ENCODE measurements at places on chromosomes 11 and 22.

DNA sequence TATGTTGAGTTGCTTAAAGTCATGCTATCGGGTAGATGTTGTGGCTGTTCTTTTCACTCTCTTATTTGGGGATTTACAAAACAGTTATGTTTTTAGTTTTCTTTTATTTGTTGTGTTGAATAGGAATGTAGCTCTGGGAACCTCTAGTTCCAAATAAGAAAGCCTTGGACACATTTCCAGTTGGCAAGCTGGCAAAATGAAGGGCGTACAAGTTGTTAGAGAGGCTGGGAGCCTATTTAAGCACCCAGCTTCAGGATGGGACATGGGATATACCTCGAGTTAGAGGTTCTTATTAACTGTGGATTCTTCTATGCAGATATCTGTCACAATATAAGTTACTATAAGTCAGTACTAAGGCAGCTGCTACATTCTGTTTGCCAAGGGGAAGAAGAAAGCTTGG is 22.8 kb downstream of the PPARA start:
- no peak for DNase-seq

- DNase-seq = no peak
Measured at GRCh38 chr11:92845805-92846204, 123.6 kb upstream of the MTNR1B start.

GRCh38 chr11:30423279-30423648 is 100.4 kb downstream of the ARL14EP start:
- peak; percentile 32 for DNase-seq

GRCh38 chr11:119065369-119065768 is 2.2 kb upstream of the VPS11 start:
- DNase-seq = peak; percentile 44

DNA sequence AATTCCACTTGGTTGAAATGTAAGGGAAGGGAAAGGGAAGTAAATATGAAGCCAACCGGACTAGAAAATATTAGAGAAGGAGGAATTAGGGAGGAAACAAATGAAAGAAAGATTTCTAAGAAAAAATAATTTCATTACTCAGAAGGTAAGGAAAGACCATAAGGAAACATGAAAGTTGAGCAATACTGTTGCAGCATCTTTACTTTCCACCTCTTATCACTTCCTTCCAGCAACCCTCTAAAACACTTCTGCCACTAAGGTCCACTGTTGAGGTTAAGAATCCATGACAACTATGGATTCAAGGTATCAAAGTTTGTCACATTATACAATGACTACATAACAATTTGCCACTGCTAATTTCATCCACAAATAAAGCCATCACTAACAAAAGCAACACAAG is 308.6 kb downstream of the DLG2 start:
- no peak for DNase-seq

All from NCI-H82 (cell line).